ENCODE measurements at places on chromosomes 7 and 10.

DNA sequence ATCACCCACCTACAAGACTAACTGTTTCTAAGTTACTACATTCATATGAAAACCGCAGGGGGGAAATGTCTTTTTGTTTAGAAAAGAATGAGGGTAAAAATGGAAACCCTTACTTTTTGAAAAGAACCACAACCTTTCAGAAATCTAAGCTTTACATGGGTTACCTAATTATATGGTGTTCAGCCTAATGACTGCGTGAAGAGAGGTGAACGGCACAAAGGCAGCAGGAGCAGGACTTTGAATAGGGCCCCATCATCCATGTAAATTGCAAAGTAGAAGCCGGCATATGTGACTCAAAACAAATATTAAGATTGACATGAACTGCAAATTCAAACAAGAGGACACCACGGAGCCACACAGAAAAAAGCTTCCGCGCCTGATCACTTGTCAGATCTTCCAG, 25.1 kb downstream of the NEBL start:
- DNase-seq, result no peak

DNA sequence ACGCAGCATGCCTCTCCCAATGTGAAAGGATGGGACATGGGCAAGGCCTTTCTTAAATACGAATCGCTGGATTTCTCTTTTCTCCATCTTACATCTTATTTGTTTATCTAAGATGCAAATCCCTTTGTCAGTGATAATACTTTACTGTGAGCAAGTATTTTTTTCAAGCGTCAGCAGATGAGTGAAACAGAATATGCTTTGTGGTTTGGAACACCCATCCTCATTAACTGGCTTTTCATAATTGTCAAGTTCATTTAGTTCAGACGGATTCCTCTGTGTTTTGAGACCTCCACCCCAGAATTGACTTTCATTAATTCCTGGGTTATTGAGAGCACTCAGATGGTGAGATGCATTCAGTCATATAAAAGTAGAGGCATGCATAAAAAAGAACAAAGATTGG, 149.8 kb downstream of the NSUN6 start:
- no peak for DNase-seq

- DNase-seq, result no peak
Measured at GRCh38 chr10:20966426-20966825, 69.3 kb upstream of the NEBL start.

GRCh38 chr7:112213735-112214134, 7.2 kb downstream of the ZNF277 start:
- no peak for DNase-seq

GRCh38 chr10:98253499-98253898, 14.5 kb downstream of the LOXL4 start:
- DNase-seq, result no peak

DNA sequence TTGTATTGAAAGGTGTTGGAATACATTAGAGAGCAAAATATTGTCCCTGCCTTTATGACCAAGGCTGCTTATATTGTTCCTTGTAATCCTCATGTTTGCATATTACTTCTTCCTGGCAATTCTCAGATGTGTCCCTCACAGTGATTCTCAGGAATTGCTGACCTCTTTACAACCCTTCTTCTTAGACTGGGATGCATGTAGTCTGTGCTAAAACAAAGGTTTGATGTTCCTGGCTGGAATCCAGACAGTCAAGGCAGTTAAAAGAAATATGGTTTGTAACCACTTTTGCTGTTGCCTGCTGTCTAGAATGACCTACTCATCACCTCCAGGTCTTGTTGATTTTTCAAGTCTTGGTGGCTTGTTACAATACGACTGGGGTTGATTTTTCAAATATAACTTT, 367.6 kb downstream of the HGF start:
- no peak for DNase-seq

- no peak for DNase-seq
Measured at GRCh38 chr10:113686028-113686427, 6.3 kb downstream of the CASP7 start.

- no peak for DNase-seq
Measured at GRCh38 chr7:111663771-111664170, 101.5 kb upstream of the IMMP2L start.

GRCh38 chr10:112838784-112839481, 111.1 kb upstream of the TCF7L2 start:
- DNase-seq, result no peak

- DNase-seq, result no peak
Measured at GRCh38 chr7:7352845-7353244, 170.5 kb downstream of the C1GALT1 start.

- peak; percentile 57 for DNase-seq
Measured at GRCh38 chr10:126459878-126460481, 71.7 kb upstream of the ADAM12 start.

DNA sequence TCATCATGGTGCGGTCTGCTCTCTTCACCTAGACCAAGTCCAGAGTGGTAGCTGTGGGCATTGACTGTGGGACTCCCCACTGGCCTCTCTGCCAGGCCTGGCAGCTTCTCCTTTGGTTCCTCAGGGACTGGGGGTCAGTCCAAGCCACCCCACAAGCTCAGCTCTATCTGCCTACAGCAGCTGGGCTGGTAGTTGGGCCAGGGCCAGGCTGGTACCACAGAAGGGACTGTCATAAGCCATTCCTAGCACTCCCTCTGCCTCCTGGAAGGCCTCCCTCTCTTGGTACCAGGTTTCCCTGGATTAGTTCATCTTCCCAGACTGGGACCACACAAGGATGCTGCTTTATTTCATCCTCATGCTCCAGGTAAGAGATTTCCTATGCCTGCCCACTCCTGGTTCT, 24.2 kb upstream of the UNC5B start:
- DNase-seq, result no peak

- no peak for DNase-seq
Measured at GRCh38 chr10:22599636-22600228, 114.6 kb downstream of the PIP4K2A start.

- peak; percentile 59 for DNase-seq
Measured at GRCh38 chr7:7221599-7222038, 39.3 kb downstream of the C1GALT1 start.

DNA sequence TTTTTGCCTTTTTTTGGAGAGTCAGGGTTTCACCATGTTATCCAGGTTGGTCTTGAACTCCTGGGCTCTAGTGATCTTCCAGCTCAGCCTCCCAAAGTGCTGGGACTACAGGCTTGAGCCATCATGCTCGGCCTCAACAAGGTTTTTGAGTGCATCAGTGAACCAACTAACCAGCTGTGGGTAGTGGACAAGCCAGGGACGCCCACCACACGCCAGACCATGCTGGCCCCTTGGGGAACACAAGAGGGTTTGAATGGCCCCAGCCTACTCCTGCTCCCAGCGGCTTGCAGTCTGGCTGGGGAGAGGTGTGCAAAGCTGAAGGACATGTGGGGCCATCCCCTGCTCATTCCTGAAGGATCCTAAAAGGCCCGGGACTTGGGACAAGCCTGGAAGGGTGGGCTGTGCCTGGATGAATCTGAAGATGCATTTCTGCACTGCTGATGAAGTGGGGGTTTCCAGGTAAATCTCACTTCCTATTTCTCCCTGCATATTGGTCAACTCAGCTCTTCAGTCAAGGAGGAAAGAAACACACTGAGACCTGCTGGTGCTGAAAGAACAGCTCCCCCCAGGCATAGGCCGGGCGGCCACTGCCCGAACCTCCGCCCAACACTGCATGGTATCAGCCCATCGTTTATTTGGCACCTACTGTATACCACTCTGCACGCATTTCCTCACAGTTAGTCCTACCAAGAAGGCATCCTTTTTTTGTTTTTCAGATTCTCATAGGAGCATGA, 6.9 kb downstream of the MMD2 start:
- no peak for DNase-seq

GRCh38 chr7:158394936-158395335, 192.7 kb downstream of the PTPRN2 start:
- DNase-seq, result no peak

All from AG09319 (cell line).